ENCODE measurements at places on chromosomes 12 and 14.

GRCh38 chr14:94691660-94692034 lies 78.3 kb downstream of the GSC start:
- no peak for DNase-seq

GRCh38 chr14:61051051-61051450 lies 70.0 kb downstream of the SLC38A6 start:
- DNase-seq, result no peak

DNA sequence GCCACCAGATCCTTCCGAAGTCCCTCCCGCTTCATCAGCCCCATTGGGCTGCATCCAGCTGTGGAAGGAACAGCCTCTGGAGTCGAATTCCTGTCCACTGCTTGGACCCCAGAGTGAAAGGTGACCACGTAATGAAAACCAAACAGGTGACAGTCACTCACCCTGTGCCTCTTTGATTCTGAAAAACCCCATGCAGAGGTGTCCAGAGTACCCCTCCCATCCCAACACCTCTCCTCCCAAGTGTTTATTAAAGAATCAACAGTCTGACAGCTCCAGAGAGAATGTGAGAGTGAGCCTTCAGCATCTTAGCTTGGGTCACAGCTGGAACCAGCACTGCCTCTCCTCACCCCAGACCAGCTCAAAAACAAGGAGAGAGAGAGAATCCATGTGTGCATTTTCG lies 178.6 kb upstream of the NOS1 start:
- DNase-seq, result no peak

DNA sequence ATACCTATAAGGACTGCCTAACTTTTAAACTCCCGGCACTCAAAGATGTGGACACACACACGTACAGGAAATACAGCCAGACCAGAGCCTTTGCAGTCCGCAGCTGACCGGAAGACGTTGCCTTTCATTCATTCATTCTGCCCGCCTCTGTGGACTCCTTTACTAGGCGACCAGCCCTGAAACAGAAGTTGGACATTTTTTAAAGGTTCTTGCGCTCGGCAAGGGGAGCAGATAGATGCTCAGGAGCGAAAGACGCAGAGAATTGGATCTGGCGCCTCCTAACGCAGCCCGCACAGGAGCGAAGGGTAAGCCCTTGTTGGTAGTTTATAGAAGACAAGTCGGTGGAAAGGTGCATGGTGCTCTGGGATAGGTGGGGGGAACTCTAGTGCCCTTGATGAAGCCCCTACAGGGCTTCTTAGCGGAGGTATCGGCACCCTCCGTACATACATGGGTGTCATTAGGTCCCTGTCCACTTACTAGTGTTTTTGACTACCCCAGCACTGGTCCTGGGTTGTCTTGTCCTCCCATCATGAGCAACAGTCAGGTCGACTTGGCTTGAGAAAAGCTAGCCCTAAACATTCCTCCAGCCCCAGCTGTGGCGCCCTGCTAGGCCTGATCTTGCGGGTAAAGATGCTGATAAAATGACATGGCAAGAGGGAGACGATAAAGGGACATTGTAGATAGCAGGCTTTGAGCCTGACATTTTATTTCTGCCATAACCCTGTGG lies at the start of gene KDM2B:
TSS of gene KDM2B (minus strand) at position 65 of the 727 bp plus-strand sequence. CDS start 112 bp downstream, outside the sequence.
- peak; percentile 53 for DNase-seq

- no peak for DNase-seq
Observed at GRCh38 chr12:117933545-117933944, 35.2 kb downstream of the KSR2 start.

Measured in NCI-H774 (cell line).